Cerebellum (tissue), 4 donors: ENCODE measurements at places on chromosomes 12 and 14. TPM values are rescaled to one million over a fixed set of nuclear protein-coding genes. Genes with fewer than 3 reads are reported as not detected.
A peak's percentile ranks its signal among the peaks of the same experiment; 100 is the strongest.

GRCh38 chr14:58725871-58726270 lies 88.1 kb downstream of the DACT1 start:
- no peak for DNase-seq

DNA sequence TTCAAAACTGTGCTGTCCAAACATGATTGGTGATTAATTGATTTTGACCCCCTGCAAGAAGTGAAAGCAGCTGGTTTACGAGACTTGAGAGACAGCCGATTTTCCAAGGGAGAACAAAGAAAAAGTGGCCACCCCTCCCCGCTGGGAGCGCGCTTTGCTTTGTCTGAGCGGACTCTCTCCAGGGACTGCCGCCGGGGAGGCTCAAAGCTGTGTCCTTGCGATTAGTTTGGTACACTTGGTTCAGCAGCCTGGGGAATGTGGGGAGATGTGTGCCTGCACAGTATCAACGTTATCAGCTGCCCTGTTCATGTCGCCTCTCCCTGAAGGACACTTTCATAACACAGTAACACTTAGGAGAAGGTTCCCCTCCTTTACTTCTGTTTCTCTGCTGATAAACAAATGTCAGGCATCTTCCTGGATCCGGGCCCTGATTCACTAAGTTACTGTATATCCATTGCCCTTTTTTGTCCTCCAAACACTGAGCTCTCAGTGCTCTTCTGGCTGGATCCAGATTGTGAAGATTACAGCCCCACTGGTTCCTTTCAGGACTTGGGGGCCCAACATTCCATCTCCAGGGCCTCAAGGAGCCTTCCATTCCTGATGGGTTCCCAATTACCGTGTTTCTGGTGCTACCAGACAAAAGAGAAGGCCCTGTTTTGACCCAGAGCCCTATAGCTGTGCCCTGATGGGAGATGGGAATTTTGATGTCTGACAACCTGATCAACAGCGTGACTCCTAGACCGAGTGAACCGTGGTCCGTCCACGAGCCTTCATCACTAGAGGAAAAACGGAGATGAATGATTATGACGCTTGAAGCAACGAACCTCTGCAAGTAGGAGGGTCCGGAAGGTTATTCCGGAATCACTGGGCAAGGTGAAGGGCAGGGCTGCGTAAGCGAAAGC lies 31.7 kb upstream of the TUBA1C start:
- DNase-seq: peak; percentile 26

Gene CSRNP2
- 62.9 TPM for total RNA-seq

Gene SLC48A1
- total RNA-seq: 7.8 TPM

Gene HSP90B1
- 165 TPM for total RNA-seq
